ENCODE measurements at places on chromosomes 4 and X. TPM values are rescaled to one million over a fixed set of nuclear protein-coding genes. Genes with fewer than 3 reads are reported as not detected.

DMP1 gene
- total RNA-seq, result not detected

GRCh38 chr4:155085843-155086530 lies 122.4 kb upstream of the NPY2R start:
- H3K27ac ChIP-seq, result no peak overlapping the region
- DNase-seq, result no peak
- H3K27me3 ChIP-seq, result no peaks in the 10 kb centered on the region
- H3K4me1 ChIP-seq, result no peaks in the 10 kb centered on the region
- no peaks in the 10 kb centered on the region for H3K36me3 ChIP-seq

DNA sequence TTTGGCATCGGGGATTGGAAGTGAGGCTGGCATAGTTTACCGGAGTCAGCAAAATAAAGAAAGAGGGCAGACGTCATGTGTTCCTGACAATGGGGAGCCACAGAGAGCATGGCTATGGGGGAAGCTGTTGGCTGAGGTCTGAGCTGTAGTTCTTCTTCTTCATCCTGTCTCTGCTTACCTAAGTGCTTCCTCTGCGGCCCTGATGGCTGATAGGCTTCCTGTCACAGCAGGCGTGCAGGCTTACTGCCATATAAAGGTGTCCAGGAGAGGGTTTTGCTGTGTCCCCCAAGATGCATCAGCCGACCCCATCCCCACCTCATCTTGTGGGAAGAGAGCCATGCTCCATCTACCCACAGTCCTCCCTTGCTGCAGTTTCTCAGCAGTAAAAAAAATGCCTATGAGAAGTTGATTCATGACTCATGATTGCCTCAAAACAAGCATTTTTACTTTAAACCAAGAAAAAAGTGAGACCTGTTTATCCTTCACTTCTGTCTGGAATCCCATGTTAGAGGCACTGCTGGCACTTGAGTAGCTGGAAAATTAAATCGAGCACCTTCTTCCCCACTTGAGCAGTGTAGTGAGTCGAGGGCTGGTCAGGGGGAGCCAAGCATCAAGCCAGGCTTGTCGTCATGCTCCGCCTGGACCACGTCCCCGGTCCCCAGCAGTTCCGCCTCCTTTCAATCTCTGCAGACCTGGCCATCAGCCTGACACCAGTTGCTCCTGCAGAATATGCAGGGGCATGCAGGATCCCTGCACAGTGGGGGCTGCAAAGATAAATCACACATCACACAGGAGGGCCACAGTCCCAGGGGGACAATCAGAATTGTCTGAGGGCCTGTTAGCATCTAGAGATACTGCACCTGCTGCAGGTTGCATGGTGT lies 237.8 kb downstream of the EVC2 start:
- no peaks in the 10 kb centered on the region for H3K4me1 ChIP-seq
- no peaks in the 10 kb centered on the region for H3K36me3 ChIP-seq
- no peak overlapping the region for H3K27ac ChIP-seq
- no peak for DNase-seq
- H3K4me3 ChIP-seq, result no peak overlapping the region
- no peaks in the 10 kb centered on the region for H3K27me3 ChIP-seq

GRCh38 chr4:98430708-98431403 lies 169.7 kb downstream of the RAP1GDS1 start:
- H3K36me3 ChIP-seq, result peaks cover 6% of the 10 kb centered on the region
- H3K27ac ChIP-seq, result no peak overlapping the region
- H3K27me3 ChIP-seq, result no peaks in the 10 kb centered on the region
- no peaks in the 10 kb centered on the region for H3K4me1 ChIP-seq
- DNase-seq, result no peak

GRCh38 chrX:13764765-13765164 lies 30.2 kb downstream of the OFD1 start:
- H3K36me3 ChIP-seq, result peaks cover 46% of the 10 kb centered on the region
- H3K27ac ChIP-seq, result peak overlapping the region; percentile 15
- H3K27me3 ChIP-seq, result no peaks in the 10 kb centered on the region
- H3K4me1 ChIP-seq, result peaks cover 6% of the 10 kb centered on the region
- no peak overlapping the region for H3K4me3 ChIP-seq

Measured in esophagus muscularis mucosa (tissue), 4 donors.